ENCODE measurements at places on chromosomes 7 and 10. TPM values are rescaled to one million over a fixed set of nuclear protein-coding genes. Genes with fewer than 3 reads are reported as not detected.

The PRXL2A gene
- 16.2 TPM for polyA plus RNA-seq

The GPER1 gene
- polyA plus RNA-seq = 21.9 TPM

The DNAJB12 gene
- polyA plus RNA-seq = 20.0 TPM

The UCN3 gene
- polyA plus RNA-seq = 0.25 TPM

The SRGN gene
- polyA plus RNA-seq = 42.0 TPM

The HIPK2 gene
- polyA plus RNA-seq = 45.0 TPM

The ARHGEF5 gene
- 12.0 TPM for polyA plus RNA-seq

The PDK4 gene
- 122 TPM for polyA plus RNA-seq

The OR2A1 gene
- 0.05 TPM for polyA plus RNA-seq

The MORN4 gene
- polyA plus RNA-seq = 4.3 TPM

The TMEM178B gene
- polyA plus RNA-seq = not detected

The FAM131B gene
- 0.56 TPM for polyA plus RNA-seq

The TMEM130 gene
- polyA plus RNA-seq = 0.37 TPM

The IKZF1 gene
- 6.4 TPM for polyA plus RNA-seq

The GNGT1 gene
- not detected for polyA plus RNA-seq

The CTTNBP2 gene
- 2.4 TPM for polyA plus RNA-seq

The RALA gene
- 57.0 TPM for polyA plus RNA-seq

The CREB5 gene
- polyA plus RNA-seq = 0.68 TPM

The LRRTM3 gene
- not detected for polyA plus RNA-seq

The LANCL2 gene
- polyA plus RNA-seq = 7.9 TPM

The TMEM236 gene
- polyA plus RNA-seq = not detected

The PIK3AP1 gene
- 3.4 TPM for polyA plus RNA-seq

The ADAMTS14 gene
- polyA plus RNA-seq = 0.33 TPM

The NXPH1 gene
- not detected for polyA plus RNA-seq

The ERVW-1 gene
- not detected for polyA plus RNA-seq

The ACHE gene
- 0.25 TPM for polyA plus RNA-seq

The ZNF479 gene
- polyA plus RNA-seq = not detected

Measured in stomach (tissue), 19 donors.